ENCODE measurements at places on chromosomes 2 and 18.
A peak's percentile ranks its signal among the peaks of the same experiment; 100 is the strongest.

- ATAC-seq = no peak
Measured at GRCh38 chr2:236359426-236360045, 95.3 kb upstream of the ASB18 start.

- ATAC-seq = peak; percentile 75
Measured at GRCh38 chr2:33497221-33497650, 20.8 kb downstream of the RASGRP3 start.

DNA sequence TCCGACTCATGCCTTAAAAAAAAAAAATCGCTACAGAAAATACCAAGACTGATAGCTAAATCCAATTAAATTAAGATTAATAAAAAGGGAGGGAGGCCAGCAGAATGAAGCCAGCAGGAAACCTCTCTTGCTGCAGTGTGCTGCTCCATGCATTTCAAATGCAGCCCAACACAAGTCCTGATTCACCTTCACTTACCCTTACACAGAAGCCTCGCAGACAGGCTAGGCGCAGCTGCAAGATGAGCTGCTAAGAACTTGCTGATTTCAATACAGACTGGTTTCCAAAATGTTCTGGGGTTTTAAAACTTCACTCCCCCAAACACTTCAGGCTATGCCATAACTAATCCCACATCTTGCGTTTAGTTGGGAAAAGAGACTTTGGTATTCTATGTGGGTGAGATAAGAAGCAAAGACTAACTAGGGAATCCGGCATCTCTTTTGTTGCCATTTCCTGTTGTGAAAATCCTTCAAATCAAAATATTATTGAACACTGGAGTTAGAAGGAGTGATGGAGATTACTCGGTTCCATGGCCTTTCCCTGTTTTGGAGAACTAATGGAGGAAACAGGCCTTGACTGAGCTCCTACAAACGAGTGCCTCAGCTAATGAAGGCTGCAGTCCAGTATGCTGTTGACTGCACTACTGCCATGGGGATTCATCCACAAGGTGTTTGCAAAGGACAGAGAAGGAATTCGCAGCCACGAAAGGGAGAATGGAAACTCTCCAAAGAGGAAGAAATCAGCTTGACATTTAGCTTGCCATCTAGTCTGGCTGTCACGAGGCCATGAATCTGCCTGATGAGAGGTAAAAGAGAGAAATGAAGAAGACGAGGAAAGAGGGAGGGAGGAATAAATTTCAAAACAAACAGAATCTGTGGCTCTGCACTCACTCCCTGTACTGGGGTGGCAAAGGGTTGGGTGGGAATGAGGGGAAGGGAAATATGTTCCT is 67.3 kb downstream of the CLHC1 start:
- no peak for ATAC-seq

- ATAC-seq = no peak
Measured at GRCh38 chr2:2181493-2181892, 149.6 kb downstream of the MYT1L start.

- ATAC-seq = no peak
Measured at GRCh38 chr2:26298286-26298637, 47.7 kb upstream of the SELENOI start.

All from stimulated activated memory B cell treated with anti-CD40 and anti-IgM and Interleukin-4, amounts not matched to agents 10 μg/mL and 1 μg/mL and 100 μg/mL, for 72 hours (primary cell).